Astrocyte of the hippocampus (primary cell): ENCODE measurements at places on chromosomes 1 and 21.

GRCh38 chr1:30726236-30726635 is 2.9 kb upstream of the MATN1 start:
- DNase-seq, result no peak

GRCh38 chr1:93680076-93680419 is 1.6 kb downstream of the BCAR3 start:
- peak; percentile 68 for DNase-seq

DNA sequence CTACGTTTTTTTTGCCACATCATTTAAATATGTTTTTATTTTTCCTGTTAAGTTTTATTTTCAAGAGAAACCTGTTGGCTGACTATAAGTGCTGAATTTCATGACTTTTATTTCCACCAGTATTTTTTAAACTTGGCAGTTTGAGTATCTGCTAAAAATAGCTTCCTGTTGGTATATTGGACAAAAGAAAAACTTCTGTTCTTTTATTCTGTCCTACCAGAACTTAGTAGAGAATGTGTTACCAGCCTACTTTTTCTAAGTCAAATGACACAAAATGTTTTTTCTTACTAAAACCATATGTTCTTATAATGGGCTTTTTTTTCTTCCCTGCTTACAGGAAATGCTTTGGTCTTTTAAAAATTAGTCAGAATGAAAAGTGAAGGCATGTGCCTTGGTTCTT is 7.6 kb downstream of the DR1 start:
- no peak for DNase-seq

GRCh38 chr21:24881506-24881905 is 725.8 kb downstream of the MRPL39 start:
- no peak for DNase-seq

DNA sequence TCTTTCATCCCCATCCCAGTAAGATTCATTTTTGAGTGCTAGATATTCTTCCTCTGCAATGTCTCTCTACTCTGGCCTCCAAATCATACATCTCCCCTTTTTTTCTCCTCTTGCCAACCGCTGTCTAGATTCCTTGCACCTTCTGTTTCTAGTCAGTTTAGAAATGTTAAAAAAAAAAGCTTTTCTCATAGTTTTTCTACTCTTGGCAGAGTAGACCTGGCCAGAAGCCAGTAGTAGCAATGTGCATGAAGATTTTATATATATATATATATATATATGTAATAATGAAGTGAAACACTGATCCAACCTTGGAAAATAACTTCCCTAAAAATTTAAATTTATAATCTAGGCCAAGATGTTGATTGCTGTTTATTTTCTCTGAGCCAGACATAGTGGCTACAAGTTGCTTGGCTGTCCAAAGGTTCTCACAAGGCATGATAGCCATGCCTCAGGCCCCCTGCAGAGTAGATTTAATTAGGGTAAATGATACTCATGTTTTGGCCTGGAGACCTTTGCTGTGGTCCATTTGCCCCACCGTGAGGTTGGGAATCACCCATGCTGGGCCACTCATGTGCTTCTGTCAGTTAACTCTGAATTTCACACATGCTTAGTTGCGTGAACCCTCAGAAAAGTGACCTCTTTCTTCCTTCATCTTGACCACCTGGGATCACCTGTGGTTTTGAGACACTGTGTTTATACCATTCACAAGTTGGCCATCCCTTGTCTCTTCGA is 103.4 kb upstream of the KCNE2 start:
- no peak for DNase-seq

GRCh38 chr1:107964336-107965109 is 457 bp downstream of the VAV3 start:
- DNase-seq, result peak; percentile 49

- no peak for DNase-seq
Measured at GRCh38 chr1:61636376-61636775, 88.6 kb downstream of the TM2D1 start.

DNA sequence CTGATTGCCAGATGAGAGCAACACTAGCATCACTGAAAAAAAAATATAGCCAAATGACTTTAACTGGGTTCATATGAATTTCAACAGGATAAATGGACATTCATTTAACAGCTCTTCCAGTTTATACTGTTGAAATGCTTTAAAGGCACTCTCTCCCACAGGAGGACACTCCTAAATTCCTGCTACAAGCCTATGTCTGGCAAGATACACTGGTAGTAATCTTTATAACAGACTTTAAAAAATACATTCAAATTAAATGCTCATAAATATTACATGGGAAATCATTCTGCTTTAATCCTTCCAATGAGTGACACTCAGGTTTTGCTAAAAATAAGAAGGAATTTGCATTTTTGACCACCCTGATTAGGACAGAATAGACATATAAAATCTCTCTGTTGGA is 526.7 kb upstream of the ADAMTS5 start:
- no peak for DNase-seq

- DNase-seq, result no peak
Measured at GRCh38 chr21:31176080-31176551, 137.8 kb upstream of the KRTAP19-8 start.

- peak; percentile 82 for DNase-seq
Measured at GRCh38 chr1:177586429-177586828, 383.4 kb downstream of the SEC16B start.

- no peak for DNase-seq
Measured at GRCh38 chr1:213723187-213723586, 264.6 kb upstream of the PROX1 start.

DNA sequence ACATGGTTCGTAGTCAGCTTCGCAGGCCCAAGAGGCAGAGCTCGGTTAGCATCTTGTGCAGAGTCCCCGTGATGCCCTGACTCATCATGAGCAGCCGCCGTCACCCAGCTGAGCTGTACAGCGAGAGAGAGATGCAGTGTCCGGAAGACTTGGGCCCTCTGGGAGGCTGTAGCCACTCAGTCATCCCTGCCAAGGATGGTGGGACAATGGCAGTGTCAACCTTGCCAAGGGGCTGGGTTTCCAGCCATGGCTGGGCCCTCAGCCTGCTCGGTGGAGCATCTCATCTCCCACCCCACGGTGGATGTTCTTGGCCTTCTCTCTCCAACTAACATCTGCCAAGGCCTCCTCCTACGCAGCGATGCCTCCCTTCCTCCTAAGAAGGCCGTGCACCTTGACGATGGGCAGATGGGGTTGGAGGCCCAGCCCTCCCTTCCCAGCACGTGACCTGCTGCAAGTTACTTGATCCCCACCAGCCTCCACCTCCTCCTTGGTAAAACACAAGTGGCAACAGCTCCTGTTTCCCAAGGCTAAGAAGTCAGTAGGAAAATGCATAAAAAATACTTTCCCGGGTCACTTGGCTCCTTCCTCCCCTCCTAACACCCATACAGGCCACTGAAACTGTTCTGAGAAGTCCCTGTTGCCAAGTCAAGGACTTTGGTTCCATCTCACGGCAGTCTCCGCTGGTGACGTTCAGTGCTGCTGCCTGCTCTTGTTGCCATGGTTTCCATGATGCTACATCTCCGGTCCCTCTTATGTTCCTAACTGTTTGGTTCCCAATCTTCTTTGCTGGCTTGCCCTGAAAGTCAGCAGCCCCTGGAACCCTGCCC is 384.7 kb upstream of the VAMP3 start:
- DNase-seq, result peak; percentile 50

GRCh38 chr1:197305925-197306324 is 37.9 kb downstream of the CRB1 start:
- no peak for DNase-seq

GRCh38 chr21:34576041-34576511 is 38.8 kb downstream of the RCAN1 start:
- no peak for DNase-seq

- DNase-seq, result no peak
Measured at GRCh38 chr21:19608101-19608621, 1204.6 kb upstream of the TMPRSS15 start.

- peak; percentile 68 for DNase-seq
Measured at GRCh38 chr21:45551316-45551715, 9.1 kb upstream of the SLC19A1 start.

DNA sequence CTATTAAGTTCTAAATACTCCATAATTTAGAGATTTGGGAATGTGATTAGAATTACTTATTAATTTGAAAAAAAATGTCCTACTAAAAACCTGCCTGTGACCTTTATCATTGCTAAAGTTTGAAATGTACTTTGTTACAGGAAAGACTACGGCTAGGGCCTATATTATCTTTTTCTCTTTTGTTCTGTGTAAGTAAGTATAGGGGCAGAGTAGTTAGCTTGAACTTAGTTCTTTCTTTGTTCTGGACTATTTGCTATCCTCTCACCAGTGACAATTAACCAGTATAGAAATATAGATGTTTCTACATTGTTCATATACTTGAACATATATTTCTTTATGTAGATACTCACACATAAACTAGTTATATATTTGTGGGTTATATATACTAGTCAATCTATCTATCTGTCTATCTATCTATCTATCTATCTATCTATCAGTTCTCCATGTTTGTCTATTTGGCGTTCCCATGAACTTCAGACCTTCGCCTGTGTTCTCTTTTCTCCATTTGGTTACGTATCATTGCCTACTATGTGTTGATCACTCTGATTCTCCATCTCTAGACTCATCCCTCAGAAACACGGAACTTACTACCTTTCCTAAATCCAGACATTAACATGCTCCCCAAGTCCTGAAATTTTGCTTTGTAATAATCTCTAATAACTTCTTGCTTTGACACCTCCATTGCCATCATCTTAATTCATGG is 3.3 kb downstream of the PTPRC start:
- DNase-seq, result no peak

GRCh38 chr1:109425391-109426280 is 612 bp downstream of the PSMA5 start:
- peak; percentile 68 for DNase-seq

GRCh38 chr1:109241344-109241743 is 8.0 kb upstream of the CELSR2 start:
- DNase-seq, result no peak

GRCh38 chr1:208807446-208808127 is 563.4 kb upstream of the PLXNA2 start:
- DNase-seq, result peak; percentile 13

DNA sequence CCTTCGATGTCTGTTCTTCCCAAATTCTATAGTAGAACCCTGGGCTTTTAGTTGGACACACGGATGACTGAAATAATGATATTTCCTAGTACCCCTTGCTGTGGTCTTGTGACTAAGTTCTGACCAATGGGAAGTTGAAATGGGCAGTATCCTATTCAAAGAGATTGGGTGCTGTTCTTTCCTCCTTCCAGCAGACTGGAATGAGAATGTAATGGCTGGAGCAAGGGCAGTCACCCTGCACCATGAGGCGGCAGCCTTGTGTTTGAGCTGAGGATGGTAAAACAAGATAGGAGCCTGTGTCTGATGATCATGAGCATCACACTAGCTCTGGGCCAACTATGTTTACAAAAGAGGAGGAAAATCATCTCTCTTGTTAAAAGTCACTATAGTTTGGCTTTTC is 5.1 kb upstream of the SRM start:
- DNase-seq, result no peak

GRCh38 chr1:171346881-171347280 is 32.9 kb downstream of the FMO4 start:
- DNase-seq, result peak; percentile 4

DNA sequence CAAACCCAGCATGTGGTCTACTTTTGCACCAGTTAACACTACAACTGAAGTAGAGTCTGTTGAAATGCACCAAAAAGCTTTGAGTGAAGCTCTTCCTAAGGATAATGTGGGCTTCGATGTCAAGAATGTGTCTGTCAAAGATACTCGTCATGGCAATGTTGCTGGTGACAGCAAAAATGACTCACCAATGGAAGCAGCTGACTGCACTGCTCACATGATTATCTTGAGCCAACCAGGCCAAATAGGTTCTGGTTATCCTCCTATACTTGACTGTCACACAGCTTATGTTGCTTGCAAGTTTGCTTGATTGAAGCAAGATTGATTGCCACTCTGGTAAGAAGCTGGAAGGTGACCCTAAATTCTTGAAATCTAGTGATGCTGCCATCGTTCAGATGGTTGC is 85.2 kb downstream of the DENND1B start:
- DNase-seq, result no peak

DNA sequence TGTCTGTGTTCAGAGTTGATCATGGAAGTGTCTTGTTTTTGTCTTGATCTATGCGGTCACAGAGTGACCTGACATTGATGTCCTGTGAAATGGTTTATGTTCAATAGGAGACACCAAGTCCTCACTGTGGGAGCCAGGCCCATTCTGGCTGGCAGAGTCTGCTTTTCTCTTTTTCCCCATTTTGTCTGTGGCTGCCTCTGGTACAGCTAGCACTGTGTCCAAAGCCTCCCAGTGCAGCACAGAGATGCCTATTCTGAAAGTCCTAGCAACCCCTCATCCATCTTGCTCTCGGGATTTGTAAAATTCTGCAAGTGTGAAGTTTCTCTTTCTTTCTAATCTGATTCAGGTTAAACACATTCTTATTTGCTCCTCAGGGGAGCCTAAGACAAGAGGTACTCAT is 14.3 kb downstream of the TNN start:
- no peak for DNase-seq
